Astrocyte of the spinal cord (primary cell): ENCODE measurements at places on chromosomes 4 and X.

- DNase-seq, result no peak
Observed at GRCh38 chr4:1600211-1600780, 83.8 kb downstream of the FAM53A start.

GRCh38 chrX:13005661-13006473 is 31.0 kb downstream of the TMSB4X start:
- peak; percentile 48 for DNase-seq

DNA sequence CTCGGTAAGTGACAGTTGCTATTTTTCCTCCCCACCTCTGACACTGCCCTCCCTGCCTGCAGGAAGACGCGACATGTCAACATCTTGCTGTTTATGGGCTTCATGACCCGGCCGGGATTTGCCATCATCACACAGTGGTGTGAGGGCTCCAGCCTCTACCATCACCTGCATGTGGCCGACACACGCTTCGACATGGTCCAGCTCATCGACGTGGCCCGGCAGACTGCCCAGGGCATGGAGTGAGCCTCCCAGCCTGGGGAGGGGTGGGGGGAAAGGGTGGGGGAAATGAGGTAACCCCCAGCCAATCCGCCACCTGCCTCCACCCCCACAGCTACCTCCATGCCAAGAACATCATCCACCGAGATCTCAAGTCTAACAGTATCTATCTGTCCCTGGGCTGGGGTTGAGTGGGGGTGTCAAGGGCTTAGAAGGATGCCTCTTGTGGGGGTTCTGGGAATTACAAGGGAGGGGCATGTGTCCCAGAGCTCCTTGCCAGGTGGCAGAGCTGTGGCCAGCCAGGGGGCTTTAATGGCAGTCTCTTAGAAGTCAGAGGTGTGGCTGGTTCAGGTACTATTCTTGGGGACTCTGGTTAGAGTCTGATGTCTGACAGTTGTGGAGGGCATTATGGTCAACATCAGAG is 7.8 kb downstream of the ARAF start:
- no peak for DNase-seq

DNA sequence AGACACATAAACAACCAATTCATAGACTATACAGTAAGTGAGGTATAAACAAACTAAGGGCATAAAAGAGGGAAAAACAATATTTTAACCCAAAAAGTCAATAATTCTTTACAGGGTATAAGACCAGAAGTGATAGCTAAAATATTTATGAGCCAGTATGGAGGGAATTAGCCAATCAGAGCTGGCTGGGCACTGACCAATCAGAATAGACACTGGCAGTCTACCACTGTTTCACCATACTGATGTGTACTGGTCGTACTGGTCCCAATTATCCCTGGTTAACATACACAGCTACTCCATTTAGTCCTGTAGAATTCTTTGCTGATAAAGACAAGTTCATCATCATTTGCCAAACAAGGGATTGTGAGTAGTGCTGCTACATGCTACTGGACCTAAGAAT is 9.8 kb upstream of the SLC9B1 start:
- no peak for DNase-seq

GRCh38 chr4:12584116-12584875 is 899.8 kb downstream of the RAB28 start:
- DNase-seq, result no peak

- peak; percentile 2 for DNase-seq
Observed at GRCh38 chrX:55867181-55867651, 149.7 kb downstream of the RRAGB start.

DNA sequence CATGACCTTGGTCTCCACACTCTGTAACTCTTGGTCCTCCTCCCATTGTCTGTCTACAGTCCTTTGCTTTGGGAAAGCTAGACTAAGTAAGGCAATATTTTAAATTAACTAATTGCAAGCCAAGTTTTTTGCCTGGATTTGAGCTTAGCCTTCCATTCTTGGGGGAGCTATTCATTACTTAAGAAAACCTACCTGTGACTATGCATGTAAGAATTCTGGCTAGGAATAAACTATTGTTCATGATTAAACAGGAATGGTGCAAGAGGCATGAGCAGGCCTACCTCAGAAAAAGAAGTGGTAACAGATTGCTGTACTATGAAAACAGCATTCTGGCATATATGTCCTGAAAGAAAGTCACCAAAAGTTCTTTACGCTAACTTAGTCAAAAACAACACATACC is 309.4 kb downstream of the MAPK10 start:
- DNase-seq, result no peak

DNA sequence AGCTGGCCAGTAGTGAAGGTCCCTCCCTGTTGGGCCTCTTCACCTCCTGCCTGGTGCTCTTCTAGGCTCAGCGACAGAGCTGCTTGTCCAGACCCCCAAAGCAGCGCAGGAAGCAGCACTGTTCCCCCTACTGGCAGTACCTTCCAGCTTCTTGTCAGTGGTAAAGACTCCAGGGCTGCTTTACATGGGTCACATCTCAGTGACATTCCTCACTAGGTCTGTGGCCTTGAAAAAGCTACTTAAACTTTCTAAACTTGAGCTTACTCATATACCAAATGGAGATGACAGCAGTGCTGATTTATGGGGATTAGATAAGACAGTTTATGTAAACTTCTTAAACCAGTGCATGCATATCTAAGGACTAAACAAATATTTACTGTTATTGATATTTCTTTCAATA is 117.3 kb downstream of the FAT4 start:
- peak; percentile 12 for DNase-seq

DNA sequence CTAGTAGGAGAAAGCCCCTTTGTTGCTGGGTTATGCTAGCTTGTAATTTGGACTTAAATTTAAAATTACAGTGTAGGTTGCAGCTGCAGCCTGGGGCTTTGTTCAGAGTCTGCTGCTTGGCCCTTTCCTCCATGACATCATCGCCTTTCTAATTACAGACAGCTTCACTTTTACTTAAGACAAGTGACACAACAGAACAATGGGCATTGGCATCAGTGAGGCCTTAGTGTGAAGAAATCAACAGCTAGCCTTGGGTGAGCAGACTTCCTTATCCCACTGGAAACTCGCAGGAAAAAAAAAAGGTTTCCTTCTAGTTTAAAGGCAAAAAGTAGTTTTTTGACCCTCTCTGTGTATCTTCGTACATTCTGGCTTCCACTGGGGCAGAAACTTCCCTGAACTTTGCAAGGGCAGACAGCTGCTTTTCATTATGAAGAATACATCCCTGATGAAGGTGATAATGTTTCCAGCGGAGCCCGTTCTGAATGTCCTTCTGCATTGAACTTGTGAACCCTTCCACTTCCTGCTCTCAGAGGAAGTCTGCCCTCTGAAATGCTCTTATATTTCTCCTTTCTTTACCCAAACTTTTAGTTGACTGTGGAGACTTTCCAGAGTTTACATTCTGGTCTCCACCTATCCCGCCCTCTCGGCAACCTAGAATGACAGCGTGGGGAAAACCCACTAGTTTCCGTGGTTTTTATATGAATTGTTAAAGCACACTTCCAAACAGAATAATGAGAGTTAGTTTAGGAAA is 123.2 kb upstream of the FAM9C start:
- peak; percentile 43 for DNase-seq

DNA sequence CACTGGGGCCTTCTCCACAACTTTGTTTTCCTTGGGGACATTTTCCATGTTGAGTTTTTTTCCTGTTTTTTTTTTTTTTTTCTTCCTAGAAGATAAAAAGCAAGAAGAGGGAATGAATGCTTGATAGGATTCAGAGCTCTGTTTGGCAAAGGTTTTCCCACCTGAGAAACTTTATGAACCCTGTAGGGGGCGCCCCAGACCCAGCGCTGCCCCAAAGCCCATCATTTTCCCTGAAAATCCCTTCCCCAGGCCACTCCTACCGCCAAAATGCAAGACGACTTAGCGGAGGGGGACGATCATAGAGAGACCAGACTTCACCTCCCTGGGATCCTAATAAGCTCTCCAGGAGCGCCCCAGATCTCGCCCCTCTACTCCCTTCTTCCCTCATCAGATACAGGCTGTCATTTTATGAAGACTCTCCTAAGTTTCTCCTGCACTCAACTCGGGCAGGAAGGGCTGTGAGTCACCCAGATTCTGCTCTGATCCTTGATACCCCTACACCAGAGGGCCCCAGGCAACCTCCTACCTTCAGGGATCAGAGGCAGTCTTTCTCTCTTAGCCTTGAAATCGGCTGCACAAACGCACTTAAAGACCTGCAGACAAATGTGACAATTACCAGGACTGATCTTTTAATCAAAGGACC is 1.4 kb downstream of the BEX5 start:
- DNase-seq, result no peak

GRCh38 chr4:83219344-83220331 is 65.0 kb downstream of the COQ2 start:
- DNase-seq, result no peak

- DNase-seq, result peak; percentile 77
Observed at GRCh38 chrX:19602866-19603622, 87.7 kb upstream of the MAP3K15 start.

GRCh38 chrX:17552044-17552650 is 177.1 kb downstream of the NHS start:
- peak; percentile 37 for DNase-seq

DNA sequence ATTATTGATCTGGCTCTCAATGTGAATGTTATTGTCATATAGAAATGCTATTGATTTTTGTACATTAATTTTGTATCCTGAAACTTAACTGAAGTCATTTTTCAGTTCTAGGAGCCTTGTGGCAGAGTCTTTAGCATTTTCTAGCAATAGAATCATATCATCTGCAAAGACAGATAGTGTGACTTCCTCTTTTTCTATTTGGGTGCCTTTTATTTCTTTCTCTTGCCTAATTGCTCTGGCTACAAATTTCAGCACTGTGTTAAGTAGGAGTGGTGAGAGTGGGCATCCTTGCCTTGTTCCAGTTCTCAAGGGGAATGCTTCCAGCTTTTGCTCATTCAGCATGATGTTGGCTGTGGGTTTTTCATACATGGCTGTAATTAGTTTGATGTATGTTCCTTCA is 102.7 kb downstream of the SH3BGRL start:
- DNase-seq, result no peak

- no peak for DNase-seq
Observed at GRCh38 chrX:98029861-98030260, 1146.2 kb downstream of the RPA4 start.

DNA sequence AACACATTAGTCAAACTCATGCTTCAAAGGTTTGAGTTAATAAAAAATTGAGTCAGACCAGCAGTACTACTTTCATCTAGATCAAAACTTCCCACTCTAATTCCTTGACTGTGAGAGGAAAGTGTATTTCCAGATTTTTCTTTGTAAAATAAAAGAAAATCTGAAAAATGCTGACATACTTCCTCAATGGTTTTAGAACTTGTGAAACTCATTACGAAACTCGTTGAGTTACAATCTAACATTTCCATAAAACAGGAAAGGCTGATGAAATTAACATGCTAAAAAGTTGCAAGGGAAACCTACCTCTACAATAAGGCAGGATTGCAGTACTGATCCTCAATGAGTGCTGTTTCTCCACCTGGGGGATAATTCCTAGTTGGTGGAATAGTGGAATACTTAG is 217.8 kb upstream of the HCCS start:
- no peak for DNase-seq

GRCh38 chr4:127634181-127634580 is 1.4 kb downstream of the INTU start:
- peak; percentile 64 for DNase-seq

DNA sequence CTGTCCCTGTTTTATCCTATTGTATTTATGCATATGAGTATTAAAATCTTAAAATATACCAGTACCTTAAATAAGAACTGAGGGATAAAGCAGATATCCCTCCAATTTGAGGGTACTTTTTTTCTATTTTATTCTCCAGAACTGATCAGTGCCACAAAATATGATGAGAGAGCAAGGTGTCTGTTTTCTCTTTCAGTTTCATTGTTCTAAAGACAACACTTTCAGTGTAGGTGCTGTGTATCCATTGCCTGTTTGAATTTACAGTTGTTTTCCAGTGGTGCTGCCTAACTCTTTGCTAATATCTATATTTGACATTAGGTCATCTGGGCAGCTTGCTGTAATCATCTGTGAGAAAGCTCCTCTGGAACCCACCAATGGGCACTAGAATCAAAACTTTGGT is 394.7 kb downstream of the IL1RAPL1 start:
- DNase-seq, result no peak

DNA sequence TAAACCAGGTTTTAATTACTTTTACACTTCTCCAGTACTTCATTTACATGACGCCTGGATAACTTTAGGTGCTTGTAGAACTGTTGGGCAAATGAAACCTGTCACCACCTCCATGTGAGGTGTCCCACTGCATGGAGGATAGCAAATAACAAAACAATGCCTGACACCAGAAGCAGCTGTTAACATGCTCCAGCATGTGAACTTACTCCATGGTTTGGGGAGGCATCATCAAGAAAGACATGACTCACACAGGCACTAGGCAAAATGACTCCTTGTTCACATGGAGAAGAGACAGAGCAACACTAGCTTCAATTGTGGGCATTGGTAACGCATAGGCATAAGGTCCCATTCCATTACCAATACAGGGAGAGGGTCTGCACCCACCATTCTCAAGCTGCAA is 198.1 kb upstream of the F9 start:
- DNase-seq, result no peak

- peak; percentile 29 for DNase-seq
Observed at GRCh38 chrX:115408771-115409400, 119.4 kb downstream of the LUZP4 start.

- no peak for DNase-seq
Observed at GRCh38 chrX:39267176-39267575, 465.9 kb downstream of the MID1IP1 start.

DNA sequence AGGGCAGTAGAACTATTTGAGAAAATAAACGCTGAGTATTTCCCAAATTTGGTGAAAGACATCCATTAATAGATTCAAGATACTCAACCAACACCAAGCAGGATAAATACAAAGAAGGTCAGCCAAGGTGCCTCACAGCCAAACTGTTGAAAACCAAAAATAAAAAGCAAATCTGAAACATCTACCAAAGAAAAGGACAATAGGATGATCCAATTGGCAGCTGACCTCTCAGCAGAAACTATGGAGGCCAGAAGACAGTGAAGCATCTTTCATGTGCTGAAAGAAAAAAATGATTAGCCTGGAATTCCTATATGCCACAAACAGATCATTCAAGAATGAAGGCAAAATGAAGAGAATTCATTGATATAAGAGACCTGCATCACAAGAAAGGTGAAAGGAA is 44.9 kb downstream of the USP46 start:
- DNase-seq, result no peak

DNA sequence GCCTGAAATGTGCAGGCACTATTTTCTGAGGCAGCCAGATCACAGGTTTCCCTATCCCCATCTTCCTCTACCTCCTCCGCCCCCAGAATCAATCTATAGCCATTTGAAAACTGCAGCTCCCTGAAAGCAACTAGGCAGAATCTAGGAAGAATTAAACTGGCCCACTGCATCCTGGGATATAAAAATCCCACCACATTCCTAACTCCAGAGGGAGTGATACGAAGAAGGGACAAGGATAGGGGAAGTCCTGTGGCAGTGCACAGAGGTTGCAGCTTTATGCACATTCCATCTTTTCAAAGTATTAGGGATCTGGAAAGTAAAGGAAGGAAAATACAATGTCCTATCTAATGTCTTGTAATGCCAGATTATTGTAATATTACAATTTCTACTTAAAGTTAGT is 18.3 kb upstream of the HERC3 start:
- peak; percentile 13 for DNase-seq

- DNase-seq, result peak; percentile 29
Observed at GRCh38 chr4:109611045-109611646, 51.1 kb downstream of the MCUB start.

GRCh38 chr4:6134612-6135220 is 65.6 kb downstream of the JAKMIP1 start:
- DNase-seq, result no peak
